Stimulated activated CD4-positive, alpha-beta T cell treated with anti-CD3 and anti-CD28 coated beads, TNF-alpha, amount 100 ng/mL, for 4 hours (primary cell): ENCODE measurements at places on chromosomes 6 and 20.

GRCh38 chr20:37523911-37524700 lies 3.1 kb downstream of the NNAT start:
- DNase-seq = no peak

DNA sequence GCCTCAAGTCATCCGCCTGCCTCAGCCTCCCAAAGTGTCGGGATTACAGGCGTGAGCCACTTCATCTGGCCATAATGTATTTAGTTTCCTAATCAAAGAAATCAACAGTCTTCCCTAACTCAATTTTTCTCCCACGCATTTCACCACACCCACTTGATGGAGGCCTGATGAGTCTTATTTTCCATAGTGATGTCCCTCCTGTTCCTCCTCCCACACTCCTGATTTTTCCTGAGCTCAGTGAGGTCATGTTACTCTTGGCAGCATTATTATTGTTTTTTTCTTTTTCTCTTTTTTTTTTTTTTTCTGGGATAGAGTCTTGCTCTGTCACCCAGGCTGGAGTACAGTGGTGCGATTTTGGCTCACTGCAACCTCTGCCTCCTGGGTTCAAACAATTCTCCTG lies 8.9 kb downstream of the ABRACL start:
- DNase-seq = no peak

DNA sequence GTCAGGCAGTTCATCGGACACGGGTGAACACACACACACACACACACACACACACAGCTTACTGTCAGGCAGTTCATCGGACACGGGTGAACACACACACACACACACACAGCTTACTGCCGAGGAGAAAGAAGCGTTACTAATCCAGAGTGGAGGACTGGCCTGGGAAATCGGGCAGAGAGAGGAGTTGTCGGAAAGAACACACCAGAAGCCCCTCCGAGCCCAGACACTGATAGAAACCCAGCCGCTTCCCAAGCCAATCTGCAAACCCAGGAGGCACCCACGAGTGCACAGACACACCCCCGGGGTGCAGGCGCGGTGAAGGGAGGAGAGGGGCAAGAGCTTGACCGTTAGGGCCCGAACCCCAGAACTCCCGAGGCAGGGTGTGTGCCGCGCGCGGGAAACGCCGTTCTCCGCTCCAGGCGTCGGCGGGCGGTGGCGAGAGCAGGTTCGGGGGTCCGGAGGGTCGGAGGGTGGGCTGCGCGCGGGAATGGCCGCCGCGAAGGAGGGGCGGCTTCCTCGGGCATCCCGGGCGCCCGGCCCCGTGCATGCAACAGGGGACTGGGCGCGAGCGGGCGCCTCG lies 636 bp downstream of the ELOVL2 start:
- no peak for DNase-seq

GRCh38 chr20:17533396-17533795 lies 2.2 kb upstream of the BFSP1 start:
- no peak for DNase-seq

- DNase-seq = no peak
These were observed 110.5 kb downstream of the ARHGAP18 start for GRCh38 chr6:129599467-129599866.

DNA sequence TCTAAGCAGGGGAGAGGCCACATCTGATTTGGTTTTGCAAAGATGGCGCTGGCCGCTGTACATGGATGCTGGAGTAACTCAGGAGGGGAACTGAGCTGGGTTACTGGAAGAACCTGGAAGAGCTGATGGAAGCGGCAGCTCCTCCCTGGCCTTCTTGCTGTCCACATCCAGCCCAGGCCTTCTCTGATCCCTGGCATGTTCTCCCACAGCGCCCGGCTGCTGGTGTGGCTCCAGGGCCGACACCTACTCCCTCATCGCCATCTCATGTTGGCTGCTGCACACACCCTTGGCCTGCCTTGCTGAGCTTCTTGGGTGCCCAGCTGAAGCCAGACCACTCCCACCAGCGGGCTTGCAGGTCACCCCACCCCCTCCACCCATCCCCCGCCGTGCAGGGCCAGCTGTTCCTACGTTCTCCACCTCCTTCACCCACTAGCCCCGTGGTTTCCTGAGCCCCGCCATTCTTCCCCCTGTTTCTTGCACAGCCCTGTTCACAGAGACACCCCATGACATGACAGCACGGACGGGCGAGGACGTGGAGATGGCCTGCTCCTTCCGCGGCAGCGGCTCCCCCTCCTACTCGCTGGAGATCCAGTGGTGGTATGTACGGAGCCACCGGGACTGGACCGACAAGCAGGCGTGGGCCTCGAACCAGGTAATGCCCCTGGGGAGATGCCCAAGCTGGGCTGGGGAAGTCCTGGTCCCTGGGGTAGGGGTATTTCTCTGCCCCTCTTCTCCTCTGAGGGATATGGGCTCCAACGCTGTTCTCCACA lies 28.4 kb downstream of the VSTM2L start:
- DNase-seq = no peak

DNA sequence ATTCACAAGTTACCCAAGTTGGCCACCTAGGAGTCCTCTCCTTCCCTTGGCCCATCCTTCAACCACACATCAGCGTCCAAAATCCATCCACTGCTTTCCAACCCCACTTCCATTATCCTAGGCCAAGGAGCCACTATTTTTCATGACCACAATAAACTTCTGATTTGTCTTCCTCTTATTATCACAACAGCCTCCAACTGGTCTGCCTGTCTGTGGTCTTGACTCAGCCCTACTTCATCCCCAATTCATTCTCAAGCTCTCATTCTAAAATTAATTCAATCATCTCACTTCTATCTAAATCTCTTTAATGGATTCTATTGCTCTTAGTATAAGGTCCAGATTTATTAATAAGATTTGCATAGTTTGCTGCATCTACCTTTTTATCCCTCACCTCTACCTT lies 189.0 kb upstream of the PRDM1 start:
- DNase-seq = no peak

DNA sequence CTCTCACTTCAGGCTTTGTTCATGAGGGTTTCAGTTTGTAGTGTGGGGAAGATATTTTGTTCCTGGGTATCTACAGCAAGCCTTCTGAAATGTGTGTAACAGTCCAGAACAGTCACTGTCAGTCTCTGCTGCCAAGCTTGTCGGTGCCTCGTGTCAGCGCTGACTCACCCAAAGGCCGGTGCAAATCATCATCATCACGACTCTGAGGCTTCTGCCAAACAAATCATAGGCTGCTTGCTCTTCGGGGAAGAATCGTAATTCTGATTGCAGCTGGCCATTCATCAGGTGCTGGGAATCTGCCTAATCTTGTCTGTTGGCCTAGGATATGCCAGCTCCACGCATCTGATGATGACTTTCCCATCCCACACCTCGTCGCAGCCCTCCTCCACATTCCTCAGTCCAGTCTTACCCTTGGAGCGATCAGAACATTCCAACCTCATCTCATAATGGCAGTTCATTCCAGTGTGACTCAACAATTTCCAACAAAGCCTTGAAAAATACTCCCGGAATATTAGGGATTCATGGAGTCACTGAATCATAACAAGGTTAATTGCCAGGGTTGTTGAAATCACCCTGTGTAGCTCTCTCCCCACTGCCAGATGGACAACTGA lies 40.9 kb downstream of the ALDH8A1 start:
- no peak for DNase-seq

GRCh38 chr6:166050559-166050958 lies 117.1 kb downstream of the TBXT start:
- no peak for DNase-seq

- no peak for DNase-seq
These were observed 241.4 kb downstream of the IBTK start for GRCh38 chr6:82006027-82006738.

DNA sequence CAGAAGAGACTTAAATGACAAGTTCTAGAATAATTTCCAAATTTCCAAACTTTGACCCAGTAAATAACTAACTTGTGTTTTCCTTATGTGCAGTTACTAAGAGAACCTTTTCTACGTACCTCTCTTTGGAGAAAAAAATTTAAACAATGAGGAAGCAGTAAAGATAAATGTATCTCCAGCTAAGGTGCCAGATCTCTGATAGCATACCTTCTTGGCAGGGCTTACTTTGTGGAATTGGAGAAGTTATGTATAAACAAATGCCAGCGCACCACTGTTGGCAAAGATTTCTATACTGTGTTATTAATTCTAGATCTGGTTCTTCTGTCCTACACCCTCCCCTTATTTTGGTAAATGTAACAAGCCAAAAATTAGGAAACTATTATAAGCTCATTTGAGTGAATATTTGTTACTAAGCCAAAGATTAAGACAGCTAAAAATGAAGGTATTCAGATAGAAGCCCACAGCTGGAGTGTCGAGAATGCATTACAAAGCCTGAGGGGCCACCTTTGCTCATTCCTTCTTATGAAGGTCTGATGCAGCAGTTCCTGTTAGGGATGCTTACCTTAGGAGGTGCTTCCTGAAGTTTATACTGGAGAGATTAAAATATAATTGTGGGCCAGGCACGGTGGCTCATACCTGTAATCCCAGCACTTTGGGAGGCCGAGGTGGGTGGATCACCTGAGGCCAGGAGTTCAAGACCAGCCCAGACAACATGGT lies 373.1 kb upstream of the SOX4 start:
- no peak for DNase-seq

DNA sequence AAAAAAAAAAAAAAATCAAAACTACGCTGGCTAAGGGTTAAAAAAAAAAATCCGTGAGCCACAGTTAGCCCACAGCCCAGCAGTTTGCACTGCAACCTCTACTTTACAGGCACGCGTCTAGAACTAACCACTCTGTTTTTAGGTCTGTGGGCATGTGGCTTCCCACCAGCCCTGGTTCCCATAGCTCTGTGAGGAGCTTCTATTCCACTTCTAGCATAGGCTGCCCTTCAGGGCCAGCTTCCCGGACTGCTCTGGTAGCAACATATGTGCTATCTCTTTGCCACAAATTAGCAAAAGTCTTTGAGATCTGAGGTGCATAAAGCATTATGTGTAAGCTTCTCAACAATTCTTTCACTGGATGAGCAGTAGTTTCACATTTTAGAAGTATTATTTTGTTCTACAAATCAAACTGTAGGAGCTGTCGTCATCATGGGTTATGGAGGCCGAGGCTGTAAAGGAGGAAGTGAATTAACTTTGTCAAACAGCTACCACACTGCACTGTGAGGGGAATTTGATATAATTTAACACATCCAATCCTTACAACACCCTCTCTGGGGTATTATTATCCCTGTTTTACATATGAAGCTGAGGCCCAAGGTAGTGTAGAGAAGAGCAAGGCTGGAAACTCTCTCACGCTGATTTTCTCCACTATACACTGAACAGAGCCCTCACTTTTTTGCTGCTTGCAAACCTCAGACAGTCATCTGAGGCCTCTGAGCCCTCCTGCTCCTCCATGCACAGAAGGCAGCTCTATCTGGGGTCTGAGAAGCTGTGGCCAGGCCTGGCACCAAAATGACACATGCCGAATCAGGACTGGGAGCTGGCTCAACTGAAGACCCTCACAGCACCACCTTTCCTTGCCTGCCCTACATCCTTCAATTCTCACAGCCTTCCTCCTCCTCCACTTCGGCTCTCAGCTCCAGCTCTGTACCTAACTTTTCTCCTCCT lies 35.4 kb downstream of the MAN1A1 start:
- DNase-seq = no peak

GRCh38 chr20:20821484-20822260 lies 109.2 kb upstream of the RALGAPA2 start:
- DNase-seq = no peak

DNA sequence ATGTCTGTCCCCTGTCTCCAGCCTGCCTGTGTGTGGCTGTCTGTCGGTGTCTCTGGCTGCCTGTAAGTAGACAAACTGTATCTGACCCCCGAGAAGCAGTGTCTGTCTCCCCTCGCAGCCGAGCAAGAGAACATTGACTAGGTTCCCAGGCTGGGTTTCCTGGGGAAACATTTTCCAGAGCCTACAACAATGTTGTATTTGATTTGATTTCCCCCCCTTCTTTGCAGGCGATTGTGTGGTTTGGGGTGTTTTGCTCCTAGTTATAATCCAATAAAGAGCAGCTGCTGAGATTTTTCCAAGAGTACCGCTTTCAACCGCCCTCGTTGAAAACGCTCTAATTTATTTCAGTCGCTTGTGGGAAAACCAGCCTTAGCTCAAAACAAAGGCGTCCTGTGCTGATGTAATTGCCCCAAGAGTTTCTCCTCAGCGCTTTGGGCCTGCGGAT lies 92.6 kb downstream of the CDC5L start:
- no peak for DNase-seq

- DNase-seq = no peak
These were observed 9.8 kb downstream of the RIMS4 start for GRCh38 chr20:44800391-44801046.

DNA sequence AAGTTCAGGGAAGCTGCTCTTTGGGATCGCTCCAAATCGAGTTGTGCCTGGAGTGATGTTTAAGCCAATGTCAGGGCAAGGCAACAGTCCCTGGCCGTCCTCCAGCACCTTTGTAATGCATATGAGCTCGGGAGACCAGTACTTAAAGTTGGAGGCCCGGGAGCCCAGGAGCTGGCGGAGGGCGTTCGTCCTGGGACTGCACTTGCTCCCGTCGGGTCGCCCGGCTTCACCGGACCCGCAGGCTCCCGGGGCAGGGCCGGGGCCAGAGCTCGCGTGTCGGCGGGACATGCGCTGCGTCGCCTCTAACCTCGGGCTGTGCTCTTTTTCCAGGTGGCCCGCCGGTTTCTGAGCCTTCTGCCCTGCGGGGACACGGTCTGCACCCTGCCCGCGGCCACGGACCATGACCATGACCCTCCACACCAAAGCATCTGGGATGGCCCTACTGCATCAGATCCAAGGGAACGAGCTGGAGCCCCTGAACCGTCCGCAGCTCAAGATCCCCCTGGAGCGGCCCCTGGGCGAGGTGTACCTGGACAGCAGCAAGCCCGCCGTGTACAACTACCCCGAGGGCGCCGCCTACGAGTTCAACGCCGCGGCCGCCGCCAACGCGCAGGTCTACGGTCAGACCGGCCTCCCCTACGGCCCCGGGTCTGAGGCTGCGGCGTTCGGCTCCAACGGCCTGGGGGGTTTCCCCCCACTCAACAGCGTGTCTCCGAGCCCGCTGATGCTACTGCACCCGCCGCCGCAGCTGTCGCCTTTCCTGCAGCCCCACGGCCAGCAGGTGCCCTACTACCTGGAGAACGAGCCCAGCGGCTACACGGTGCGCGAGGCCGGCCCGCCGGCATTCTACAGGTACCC lies at the start of gene ESR1:
ESR1 (plus strand) TSS at position 170 of the 858 bp plus-strand sequence; CDS start at position 401, 231 bp downstream.
- DNase-seq = peak; percentile 0

DNA sequence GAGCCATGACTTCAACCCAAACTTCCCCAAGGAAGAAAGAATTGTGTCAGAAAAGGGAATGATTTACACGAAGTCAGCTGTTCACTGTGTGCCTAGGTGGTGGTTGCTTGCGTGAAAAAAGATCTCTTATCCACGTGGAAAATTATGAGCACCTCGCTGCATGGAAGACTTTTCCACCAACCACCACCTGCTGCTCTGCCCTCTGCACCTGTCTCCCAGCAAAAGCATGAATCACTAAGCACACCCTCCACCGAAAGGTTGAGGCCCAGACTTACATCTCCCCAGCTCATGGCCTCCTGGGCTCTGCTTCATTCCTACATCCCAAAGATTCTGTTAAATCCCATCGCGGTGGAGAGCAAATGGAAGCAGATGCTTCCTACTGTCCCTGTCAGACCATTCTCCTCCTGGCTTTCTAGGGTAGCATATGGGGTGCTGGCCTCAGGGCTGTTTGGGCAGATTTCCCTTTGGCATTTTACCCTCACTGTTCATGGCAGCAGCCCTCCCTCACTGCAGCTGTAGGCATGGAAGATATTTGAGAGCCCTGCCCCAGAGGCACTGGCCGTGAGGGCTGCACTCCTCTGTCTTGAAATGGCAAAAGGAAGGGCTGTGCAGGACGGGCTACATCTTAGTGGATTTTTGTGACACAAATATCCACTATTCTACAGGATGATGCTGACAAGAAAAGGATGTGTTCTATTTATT lies 37.6 kb upstream of the CST5 start:
- DNase-seq = no peak
